ENCODE measurements at places on chromosomes 7 and 10. TPM values are rescaled to one million over a fixed set of nuclear protein-coding genes. Genes with fewer than 3 reads are reported as not detected.

DNA sequence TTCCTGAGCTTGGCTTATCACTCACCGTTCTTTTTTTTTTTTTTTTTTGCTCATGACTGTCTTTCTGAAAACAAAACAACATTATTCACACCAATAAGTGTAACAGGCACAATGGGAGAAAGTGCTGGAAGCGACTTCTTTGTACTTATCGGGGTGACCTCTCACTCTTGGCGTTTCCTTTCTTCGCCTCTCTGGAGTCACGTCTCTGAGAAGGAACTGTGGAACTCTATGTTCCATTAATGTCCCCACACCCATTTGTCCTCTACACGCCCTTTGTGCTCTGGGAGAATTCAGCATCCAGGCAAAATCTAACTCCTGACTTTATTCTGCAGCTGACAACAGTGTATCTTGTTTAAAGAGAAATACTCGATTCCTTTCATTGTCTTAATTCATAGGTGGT, 70.8 kb upstream of the FAM204A start:
- DNase-seq = no peak

Gene SRRM3
- 0.66 TPM for polyA plus RNA-seq

- DNase-seq = no peak
Observed at GRCh38 chr7:82839063-82839462, 323.6 kb downstream of the PCLO start.

GRCh38 chr10:127880557-127880956, 12.2 kb downstream of the CLRN3 start:
- no peak for DNase-seq

DNA sequence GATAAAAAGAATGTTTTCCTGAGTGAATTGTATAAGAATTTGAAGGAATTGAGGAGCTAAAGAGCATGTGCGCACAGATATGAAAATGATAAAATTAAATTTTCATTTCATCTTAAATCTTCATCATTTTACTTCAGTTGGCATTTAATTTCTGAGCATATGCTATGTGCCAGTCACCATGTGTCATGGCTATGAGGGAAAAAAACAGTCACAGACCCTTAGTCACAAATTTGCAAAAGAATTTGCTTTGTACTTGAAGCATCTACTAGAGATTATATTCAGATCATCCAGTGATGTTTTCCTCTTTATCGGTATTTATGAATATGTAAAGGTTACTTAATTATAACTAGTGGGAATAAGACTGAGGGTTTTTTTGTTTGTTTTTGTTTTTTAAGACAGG, 29.8 kb downstream of the VCL start:
- DNase-seq = no peak

GRCh38 chr10:17838080-17838648, 29.0 kb downstream of the MRC1 start:
- no peak for DNase-seq

- DNase-seq = no peak
Observed at GRCh38 chr7:112104120-112104519, 102.1 kb downstream of the DOCK4 start.

Gene FAM237B
- polyA plus RNA-seq = 0.34 TPM

- DNase-seq = no peak
Observed at GRCh38 chr7:134327896-134328295, 11.2 kb upstream of the SLC35B4 start.

DNA sequence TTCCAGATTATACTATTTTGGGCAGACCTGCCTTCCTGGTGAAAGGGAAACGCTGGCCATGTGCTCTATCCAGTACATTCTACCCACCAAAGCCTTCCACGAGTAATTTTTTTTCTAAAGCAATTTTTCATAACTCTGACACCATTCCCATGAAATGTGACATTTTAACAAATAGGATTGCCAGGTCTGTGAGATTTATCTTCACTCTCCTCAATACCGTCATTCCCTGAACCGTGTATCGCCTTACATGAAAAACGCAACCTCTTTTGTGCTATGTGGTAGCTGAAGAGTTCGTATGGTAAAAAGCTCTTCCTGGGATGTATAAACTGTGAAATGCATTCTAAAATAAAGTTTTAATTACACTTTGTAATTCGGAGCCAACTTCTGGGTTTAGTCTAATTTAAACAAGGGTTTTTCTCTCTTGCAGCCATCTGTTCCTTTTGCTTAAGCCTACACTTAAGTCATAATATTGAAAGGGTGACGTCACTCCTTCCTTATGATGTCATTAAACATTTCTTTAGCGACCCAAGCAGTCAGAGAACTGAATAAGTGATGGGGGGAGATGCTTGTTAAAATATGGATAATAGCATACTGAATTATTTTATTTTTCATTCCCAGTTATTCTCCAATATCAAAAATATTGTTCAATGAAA, 27.7 kb downstream of the C1QL3 start:
- no peak for DNase-seq

Gene ENKUR
- 4.7 TPM for polyA plus RNA-seq

Gene PDIA4
- polyA plus RNA-seq = 189 TPM

GRCh38 chr10:62243647-62243997, 25.0 kb downstream of the RTKN2 start:
- DNase-seq = no peak

- no peak for DNase-seq
Observed at GRCh38 chr7:17460665-17461064, 162.2 kb downstream of the AHR start.

- no peak for DNase-seq
Observed at GRCh38 chr7:96931891-96932290, 73.5 kb upstream of the DLX6 start.

Gene MYOZ1
- polyA plus RNA-seq = 1.4 TPM

DNA sequence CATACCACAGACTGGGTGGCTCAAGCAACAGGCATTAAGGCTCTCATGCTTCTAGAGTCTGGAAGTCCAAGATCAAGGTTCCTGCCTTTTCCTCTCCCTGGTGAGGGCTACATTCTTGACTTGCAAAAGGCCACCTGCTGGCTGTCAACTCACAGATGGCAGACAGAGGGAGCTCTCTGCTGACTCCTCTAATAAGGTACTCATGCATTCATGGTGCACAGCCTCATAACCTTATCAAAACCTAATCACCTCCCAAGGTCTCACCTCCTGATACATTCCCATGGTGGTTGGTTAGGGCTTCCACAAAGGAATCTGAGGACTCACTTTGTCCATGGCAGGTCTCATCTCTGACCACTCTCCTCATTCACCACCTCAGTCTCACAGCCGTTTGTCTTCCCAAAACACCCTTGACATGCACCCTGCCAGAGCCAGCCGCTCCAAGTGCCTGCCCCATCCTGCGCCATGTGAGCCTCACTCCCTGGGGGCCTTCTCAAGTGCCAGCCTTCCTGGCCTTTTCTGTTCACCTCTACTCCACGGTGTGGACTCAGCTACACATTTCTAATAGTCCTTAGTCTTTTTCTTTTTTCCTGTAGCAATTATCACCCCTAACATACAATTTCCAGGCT, 400.3 kb upstream of the ADARB2 start:
- DNase-seq = no peak

GRCh38 chr7:47782022-47782421, 166.2 kb downstream of the PKD1L1 start:
- DNase-seq = no peak

Gene TRIM73
- 12.9 TPM for polyA plus RNA-seq

- DNase-seq = no peak
Observed at GRCh38 chr7:121330053-121330833, 1.4 kb downstream of the WNT16 start.

Gene SLC13A4
- 0.85 TPM for polyA plus RNA-seq

- DNase-seq = no peak
Observed at GRCh38 chr7:117229350-117229749, 93.5 kb downstream of the WNT2 start.

Gene ZNF680
- 12.2 TPM for polyA plus RNA-seq

Gene RFC2
- polyA plus RNA-seq = 43.6 TPM

Gene ZC3HAV1L
- polyA plus RNA-seq = 24.9 TPM

DNA sequence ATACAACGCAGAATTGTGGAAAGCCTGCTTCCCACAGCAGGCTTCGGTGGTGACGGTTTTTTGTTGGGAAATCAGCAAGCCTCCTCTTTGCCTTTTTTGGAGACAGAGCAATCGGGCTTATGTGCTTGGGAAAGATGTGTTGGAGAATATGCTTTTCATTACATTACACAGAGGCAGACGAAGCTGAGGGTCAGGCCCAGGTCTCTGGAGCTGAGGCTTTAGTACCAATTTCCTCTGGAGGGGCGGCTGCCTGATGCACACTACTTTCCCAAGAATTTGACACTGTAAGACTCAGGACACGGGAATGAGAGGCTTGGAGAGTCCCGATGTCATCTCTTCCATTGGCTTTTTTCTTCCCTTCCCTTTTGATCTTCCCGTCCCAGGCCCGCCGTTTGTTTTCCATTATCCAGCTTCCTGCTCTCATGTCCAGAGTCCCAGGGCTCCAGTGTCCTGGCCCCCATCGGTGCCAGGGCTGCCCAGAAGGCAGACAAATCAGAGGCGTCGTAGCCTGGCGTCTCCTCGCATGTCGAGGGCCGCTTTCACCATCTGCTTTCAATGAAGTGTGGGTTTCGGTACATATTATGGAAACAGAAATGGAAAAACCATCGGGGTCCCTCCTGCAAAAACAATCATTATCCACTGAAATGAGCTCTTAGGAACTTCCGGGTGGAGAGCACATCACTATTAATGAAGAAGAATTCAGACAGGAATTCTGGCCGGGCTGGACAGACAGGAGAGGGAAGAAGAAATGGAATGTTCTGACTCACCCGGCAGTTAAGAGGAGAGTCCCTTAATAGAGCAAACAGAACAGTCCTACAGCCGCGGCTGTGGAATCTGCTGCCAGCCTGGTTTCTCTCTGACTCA, 123.0 kb upstream of the JCAD start:
- DNase-seq = no peak

Gene OR2A1
- 0.63 TPM for polyA plus RNA-seq

Gene ABCA13
- 0.68 TPM for polyA plus RNA-seq

DNA sequence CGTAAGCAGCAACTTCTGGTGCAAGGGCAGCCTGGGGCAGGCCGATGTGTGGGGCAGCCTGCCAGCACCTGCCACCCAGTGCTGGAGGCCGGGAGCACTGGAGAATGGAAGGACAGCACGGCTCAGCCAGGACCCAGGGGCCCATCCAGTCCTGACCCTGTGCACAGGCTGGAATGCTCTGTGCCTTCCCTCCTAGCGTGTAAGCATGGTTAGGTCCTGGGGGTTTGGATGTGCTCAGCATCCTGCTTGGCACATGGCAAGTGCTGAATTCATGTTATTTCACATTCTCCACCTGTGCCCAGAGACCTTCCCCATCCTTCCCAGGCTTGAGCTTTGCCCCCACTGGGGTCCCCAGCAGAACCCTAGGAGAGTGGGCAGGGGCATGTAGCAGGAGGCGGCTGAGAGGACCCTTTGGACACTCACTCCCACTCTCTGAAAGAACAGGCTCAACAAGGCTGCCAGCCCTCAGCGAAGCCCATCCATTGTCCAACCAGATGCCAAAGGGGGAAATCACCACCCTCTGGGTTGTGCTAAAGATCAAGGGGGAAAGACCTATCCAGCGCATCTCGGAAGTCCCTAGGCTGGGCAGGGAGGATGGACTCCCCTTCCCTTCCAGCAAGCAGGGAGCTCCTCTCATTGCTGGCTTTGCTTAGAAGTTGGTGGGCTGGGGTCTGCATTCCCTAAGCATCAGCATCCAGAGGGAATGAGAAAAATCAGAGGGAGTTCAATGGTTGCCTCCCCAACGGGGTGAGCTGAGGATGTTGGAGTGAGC, 29.7 kb downstream of the ANXA8 start:
- no peak for DNase-seq

- DNase-seq = no peak
Observed at GRCh38 chr7:20232848-20233247, 15.7 kb upstream of the MACC1 start.
